ENCODE measurements at places on chromosomes 3 and 15.

- no peak for DNase-seq
Measured at GRCh38 chr3:43104660-43105595, 951 bp downstream of the POMGNT2 start.

- no peak for DNase-seq
Measured at GRCh38 chr3:53817809-53818208, 28.4 kb downstream of the CHDH start.

GRCh38 chr15:39645138-39645975 lies 64.5 kb downstream of the THBS1 start:
- DNase-seq: no peak

DNA sequence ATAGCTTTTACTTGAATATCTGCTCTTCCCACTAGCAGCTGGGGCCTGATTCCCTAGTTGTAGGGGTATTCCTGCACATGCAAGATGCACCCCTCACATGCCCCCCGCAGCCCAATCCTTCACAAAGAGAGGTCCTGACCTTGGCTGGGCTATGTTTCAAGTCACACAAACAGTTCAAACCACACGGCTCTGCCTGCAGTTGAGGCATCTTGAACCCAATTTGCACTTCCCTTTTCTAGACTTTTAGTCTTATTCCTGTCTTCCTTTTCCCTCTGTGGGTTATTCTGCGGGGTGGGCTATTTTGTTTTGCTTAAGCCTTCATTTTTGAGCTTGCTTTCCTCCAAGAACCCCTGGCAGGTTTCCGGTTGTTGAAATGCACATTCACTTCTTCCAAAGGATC lies 13.3 kb upstream of the CCR1 start:
- DNase-seq: no peak

GRCh38 chr3:114389156-114389555 lies 95.3 kb downstream of the TIGIT start:
- DNase-seq: no peak
